ENCODE measurements at places on chromosomes 6 and 20.

- H3K4me3 ChIP-seq, result no peak overlapping the region
- DNase-seq, result no peak
- H3K27ac ChIP-seq, result no peak overlapping the region
- no peaks in the 10 kb centered on the region for H3K27me3 ChIP-seq
- H3K36me3 ChIP-seq, result no peaks in the 10 kb centered on the region
These were observed 40.6 kb upstream of the PTPRK start for GRCh38 chr6:128560966-128561365.

DNA sequence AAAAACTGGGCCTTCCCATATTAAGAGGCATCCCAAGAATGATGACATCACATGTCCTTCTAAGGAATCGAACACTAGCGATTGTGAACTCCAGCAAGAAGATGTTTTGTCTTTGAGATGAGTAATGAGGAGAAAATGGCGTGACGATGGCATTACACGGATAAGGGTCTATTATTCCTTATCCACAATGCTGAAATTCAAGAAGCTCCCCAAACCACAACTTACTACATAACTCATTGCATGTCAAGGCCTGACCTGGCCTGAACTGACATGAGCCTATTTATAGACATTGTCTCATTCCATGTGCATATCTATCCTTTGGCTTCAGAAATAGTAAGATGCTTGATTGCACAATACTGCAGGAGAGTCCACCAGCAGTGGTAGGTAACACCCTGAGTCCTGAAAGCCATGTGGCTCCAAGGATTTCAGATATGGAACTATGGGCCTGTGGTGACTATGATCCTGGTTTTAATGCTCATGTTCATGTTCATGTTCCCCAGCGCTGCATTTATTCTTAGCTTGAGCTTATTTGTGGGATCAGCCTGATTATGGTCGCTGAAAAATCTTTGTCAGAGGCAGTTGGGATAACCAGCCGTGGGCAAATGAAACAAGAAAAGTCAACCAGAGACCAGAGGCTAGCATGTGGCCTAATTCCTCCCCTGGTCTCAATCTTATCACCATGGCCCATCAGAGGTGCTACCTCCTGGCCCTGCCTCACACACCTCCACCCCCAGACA lies 183.2 kb upstream of the JARID2 start:
- no peaks in the 10 kb centered on the region for H3K27me3 ChIP-seq
- no peak overlapping the region for H3K4me3 ChIP-seq
- 0 out of 2 replicates have a peak, but pooled peaks cover 8% of the 10 kb centered on the region for H3K4me1 ChIP-seq
- no peaks in the 10 kb centered on the region for H3K36me3 ChIP-seq
- DNase-seq, result no peak

DNA sequence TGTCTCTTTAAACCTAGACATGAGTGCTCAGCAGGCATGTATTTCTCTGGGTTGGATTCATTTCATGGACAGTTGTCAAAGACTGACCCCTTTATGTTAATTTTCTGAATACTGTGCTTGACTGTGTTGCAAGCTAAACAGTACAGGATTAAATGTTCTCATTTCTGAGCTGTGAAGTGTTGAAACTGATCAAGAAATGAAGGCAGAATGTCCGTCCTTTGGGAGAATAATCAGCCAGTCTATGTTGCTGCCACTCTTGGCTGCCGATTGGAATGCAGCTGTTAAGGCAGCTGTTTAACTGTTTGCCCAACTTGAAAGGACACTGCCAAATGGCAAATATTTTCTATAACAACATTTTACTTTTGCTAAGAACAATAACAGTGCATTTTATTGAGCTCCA lies 87.3 kb downstream of the CEP57L1 start:
- no peaks in the 10 kb centered on the region for H3K27me3 ChIP-seq
- H3K4me1 ChIP-seq, result no peaks in the 10 kb centered on the region
- DNase-seq, result no peak
- no peak overlapping the region for H3K4me3 ChIP-seq
- H3K27ac ChIP-seq, result no peak overlapping the region
- H3K36me3 ChIP-seq, result no peaks in the 10 kb centered on the region

GRCh38 chr6:53259860-53260580 lies 88.7 kb downstream of the ELOVL5 start:
- H3K4me1 ChIP-seq, result no peaks in the 10 kb centered on the region
- no peak for DNase-seq
- H3K4me3 ChIP-seq, result no peak overlapping the region

DNA sequence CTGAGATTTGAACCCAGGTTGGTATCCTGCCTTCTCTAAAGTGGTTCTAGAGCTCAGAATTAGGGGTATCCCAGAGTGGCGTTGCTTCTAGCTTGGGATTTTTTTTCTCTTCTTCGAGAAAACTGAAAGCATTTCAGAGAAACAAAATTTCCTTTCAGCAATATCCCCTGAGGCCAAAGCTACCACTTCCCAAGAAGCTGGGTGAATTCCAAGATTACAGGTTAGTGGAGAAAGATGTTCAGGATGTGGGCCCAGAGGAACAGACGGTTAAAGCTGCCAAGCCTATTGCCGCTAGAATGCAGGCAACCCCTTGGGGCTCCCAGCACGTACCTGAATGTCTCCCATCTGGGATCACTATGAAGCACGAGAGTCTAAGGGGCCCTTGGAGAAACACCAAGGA lies 134.1 kb downstream of the FOXO3 start:
- no peak for DNase-seq
- no peaks in the 10 kb centered on the region for H3K36me3 ChIP-seq
- no peak overlapping the region for H3K27ac ChIP-seq
- H3K4me3 ChIP-seq, result no peak overlapping the region
